ENCODE measurements at places on chromosomes 1 and 21.
A peak's percentile ranks its signal among the peaks of the same experiment; 100 is the strongest.

DNA sequence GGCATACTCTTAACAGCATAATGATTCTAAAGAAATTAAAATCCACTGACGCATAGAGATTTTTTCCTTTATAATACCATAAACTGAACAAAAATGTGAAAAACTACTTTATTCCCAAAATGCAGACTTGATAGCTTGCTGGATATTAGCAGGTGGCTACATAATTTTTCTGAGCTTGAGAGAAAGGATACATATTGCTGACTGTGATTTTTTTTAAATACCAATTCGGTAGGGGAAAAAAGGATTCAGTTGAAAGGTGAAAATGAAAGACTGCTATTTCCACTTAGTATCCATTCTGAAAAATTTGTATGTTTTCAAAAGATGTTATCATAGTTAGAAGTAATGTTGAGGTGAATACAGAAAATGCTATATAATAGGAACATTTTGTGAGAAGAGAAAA is 90.0 kb upstream of the MAP1LC3C start:
- no peak for DNase-seq

GRCh38 chr1:66443793-66444192 is 90.2 kb upstream of the SGIP1 start:
- no peak for DNase-seq

DNA sequence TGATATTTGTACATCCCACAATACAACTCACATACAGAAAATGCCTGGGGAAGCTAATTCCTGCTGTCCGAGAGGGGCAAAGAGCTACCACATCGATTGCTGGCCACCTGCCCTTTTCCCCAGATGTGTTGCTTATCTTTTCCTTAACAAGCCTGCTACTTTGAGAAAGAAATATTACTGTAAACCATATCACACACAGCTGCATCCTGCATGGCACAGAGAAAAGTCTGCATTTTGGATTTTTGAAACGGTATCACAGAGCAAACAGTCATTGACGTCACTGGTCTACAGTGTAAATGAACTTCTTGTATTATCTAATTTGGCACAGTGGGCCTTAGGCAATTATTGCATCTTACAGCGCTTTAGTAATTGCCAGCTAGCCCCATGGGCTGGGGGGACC is 164.7 kb downstream of the CLIC6 start:
- DNase-seq, result no peak

DNA sequence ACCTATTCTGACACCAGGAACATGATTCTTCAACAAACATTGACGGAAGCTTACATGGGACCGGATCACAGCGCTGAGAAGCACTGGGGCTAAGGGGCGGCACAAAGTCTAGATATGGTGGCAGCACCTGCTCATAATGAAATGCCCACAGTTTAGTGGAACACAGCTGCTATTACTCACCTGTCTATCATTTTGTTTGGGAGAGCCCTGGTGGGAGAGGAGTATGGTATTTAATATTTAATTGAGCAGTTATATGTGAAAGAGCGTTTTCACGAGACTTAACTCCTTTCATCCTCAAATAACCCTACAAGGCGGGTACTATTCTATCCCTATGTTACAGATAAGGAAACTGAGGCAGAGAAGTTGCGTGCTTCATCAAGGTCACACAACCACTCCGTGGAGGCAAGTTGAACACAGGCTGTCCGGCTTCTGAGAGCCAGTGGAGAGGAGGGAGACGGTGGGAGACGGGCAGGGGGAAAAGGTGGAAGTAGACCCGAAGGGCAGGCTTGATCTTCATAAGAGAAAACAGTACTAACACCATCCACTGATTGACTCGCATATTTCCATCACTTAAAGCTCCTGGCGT is 790 bp upstream of the TSNAX start:
- no peak for DNase-seq

DNA sequence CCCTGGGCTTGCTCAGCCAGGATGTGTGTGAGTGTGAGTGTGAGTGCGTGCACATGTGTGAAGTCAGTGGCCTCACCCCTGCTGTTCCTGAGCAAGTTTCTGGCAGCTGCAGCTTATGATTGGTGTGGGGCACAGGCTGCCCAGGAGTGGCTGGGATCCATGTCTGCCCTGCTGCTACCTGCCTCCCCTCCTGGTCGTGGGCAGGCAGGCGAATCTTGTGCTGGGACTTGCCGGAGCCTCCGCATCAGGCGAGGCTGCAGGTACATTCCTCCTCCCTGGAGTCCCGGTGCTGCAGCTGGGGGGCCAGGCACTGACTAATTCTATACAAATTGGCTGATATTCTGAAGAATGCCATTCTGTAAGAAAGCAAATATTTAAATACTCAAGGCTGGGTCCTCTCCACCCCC is 85.6 kb upstream of the WNT4 start:
- no peak for DNase-seq

DNA sequence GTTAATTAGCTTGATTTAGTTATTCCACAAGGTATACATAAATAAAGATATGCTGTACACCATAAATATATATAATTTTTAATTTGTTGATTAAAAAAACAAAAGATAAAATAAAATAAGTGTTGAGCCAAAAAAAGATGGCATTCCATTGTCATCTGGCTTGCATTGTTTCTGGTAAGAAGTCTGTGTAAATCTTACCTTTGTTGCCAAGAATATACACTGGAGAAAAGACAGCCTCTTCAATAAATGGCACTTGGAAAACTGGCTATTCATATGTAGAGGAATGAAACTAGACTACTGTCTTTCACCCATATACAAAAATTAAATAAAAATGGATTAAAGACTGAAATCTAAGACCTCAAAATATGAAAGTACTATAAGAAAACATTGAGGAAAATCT is 196.5 kb downstream of the IER5 start:
- DNase-seq, result no peak

DNA sequence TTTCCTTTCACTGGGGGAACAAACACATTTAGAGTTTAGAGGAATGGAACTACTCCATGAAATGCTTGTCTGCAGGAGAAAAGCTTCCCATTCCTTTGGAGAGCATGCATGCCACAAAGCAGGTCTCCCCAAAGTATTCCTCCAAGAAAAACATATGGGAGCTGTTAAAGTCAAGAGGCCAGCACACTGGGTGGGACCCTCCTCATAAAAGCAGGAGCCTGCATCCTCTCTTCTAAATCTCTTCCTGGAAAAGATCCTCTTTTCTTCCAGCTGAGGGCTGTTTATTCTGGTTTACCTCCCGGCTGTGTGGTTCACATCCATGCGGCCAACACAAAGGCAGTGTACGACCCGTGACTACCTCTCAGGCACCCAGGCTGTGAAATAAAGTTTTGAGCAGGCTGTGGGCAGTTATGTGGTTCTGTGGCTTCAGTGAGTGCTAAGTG is 103.4 kb downstream of the TENT5C start:
- DNase-seq, result no peak

DNA sequence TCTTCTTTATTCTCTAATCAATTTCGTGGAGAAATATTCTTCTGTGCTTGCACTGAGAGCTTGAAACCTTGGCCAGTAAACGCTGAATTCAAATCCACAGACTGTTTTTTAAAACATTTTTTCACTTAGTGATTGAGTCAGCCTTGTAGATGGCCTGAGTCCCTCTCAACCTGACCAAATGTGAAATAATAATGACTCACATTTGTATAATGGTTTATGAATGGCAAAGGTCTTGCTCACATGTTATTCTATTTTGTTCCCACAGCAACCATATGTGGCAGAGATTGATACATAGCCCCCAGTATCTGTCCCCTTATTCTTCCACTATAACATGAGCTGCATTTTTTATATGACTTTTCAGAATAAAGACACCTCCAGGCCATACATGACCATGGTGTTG is 47.8 kb upstream of the CCDC190 start:
- no peak for DNase-seq

- DNase-seq, result no peak
These were observed 139.4 kb downstream of the LRRC7 start for GRCh38 chr1:69707103-69707502.

- peak; percentile 53 for DNase-seq
These were observed 105.9 kb upstream of the C21orf91 start for GRCh38 chr21:17925000-17925610.

DNA sequence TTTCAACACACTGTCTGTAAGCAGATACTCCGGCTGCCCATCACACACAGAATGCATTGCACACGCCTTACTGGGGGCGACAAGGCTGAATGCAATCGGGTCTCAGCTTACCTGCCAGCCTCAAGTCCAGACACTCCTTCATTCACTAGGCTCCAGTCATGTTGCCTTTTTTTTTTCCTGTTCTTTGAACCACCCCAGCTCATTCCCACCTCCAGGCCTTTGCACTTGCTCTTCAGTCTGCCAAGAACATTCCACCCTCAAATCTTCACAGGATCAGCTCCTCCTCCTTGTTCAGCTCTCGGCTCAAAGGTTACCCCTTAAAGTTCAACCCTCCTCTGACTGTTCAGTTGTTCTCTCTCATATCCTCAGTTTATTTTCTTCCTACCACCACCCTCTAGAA is 181.9 kb upstream of the ESRRG start:
- no peak for DNase-seq

DNA sequence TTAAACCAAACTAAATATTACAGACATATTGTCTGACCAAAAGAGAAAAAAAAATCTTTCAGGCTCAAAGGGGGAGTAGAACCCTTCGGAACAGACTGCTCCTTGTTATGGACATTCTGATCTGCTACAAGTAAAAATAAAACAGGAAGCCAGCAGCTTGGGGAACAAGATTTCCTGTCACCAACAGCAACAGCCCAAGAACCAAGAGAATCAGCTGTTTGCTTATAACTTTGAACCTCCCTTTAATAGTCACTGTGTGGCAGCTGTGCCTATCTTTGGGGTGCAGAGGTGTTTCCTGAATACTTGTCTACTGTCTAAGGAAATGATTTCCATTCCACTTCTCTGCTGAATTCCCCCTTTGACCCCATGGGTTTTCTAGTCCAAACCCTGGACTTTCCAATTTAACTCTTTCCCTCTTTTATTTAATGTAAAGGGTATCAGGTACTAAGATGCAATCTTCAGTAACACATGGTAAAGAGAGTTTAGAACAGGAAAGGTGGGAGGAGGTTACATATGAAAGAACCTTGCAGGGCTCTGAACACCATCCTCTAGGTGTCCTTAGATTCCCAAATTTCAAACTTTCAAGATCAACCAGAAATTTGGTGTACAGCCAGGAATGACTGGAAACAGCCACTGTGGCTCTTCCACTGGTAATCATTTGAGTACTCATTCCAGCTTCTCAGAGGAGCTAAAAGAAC is 38.6 kb downstream of the GPR3 start:
- DNase-seq, result peak; percentile 64

DNA sequence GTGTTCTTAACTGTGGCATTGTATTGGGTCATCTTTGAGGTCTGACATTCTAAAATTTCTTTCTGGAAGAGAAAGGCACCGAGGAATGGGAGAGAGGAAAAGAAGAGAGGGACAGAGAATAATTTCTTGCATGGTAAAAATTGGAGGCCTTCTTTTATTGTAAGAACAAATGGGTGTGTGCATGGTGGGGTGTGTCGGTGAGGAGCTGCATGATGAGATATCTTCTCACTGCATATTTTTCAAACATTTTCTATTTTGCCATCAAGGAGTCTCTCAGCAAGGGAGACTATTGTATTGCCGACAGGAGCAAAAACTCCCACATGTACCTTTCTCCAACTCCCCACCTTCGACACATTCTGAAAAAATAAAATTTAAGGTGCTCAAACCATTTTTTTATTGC is 6.5 kb upstream of the CTSE start:
- DNase-seq, result no peak

GRCh38 chr1:98292994-98293393 is 368.5 kb upstream of the SNX7 start:
- DNase-seq, result no peak

DNA sequence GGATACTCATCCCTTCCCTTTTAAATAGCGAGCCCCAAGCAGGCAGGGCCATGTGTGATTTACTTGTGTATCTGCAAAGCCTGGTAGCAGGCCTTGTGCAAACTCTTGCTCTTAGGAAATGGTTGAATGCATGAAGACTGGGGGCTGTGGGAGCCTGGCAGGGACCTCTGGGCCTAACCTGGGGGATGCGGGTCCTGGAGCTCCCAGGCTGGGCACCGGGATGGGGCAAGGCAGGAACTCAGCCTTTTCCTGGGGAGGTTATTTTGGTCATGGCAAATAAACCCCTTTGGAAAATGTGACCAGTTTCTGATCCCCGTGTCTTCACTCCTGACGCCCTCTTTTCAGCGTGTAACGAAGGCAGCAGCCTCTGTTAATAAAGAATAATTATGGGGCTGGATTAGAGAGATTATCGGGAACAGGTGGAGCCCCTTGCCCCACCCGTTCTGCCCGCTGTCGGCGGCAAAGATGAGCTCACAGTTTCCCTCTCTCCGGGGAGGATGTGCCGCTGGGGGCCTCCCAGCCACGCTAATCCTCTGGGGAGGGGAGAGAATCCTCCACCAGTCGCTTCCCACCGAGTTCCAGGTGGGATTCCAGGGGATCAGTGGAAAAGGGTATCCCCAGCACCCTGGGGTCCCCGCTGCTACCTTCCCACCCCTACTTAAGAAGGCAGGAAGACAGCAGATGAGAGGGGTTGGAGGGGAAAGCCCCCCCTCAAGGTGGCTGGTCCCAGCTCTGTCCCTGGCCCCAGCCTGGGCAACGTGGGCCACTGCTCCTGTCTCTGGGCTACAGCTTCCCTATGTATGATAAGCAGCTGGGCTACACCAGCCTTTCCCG is 69.7 kb upstream of the WNT4 start:
- no peak for DNase-seq

Data from HL-60 (cell line).